Epithelial cell of esophagus (primary cell): ENCODE measurements at places on chromosomes 7 and 10.

GRCh38 chr7:128891110-128891941, 19.2 kb downstream of the KCP start:
- DNase-seq, result peak; percentile 47

DNA sequence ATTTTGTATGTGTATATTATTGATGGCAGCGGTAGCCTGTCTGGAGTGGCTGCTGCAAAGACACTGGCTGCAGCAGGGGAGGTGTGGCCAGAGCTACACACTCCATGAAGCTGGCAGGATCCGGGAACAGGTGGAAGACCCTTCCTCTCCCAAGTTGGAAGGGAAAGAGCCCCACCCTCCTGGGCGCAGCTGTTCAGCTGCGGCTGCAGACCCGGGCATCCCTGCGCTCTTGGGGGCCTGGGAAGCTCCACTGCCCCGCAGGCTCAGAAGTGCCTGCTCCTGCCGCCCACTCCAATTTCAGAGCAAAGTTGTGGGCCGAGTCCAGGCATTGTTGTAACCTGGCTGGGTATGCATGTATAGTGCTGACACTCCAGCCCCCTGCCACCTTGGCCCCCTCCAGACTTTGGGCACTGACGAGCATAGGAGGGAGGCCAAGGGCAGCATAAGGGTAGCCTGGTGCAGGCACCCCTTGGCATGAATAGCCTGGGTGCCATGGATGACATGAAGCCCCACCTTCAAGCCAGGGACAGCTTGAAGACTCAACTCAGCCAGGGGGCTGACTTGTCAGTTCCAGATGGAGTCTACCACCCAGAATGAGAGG, 90.7 kb upstream of the TMEM168 start:
- no peak for DNase-seq

GRCh38 chr7:10473569-10473968, 500.1 kb upstream of the PHF14 start:
- DNase-seq, result no peak

DNA sequence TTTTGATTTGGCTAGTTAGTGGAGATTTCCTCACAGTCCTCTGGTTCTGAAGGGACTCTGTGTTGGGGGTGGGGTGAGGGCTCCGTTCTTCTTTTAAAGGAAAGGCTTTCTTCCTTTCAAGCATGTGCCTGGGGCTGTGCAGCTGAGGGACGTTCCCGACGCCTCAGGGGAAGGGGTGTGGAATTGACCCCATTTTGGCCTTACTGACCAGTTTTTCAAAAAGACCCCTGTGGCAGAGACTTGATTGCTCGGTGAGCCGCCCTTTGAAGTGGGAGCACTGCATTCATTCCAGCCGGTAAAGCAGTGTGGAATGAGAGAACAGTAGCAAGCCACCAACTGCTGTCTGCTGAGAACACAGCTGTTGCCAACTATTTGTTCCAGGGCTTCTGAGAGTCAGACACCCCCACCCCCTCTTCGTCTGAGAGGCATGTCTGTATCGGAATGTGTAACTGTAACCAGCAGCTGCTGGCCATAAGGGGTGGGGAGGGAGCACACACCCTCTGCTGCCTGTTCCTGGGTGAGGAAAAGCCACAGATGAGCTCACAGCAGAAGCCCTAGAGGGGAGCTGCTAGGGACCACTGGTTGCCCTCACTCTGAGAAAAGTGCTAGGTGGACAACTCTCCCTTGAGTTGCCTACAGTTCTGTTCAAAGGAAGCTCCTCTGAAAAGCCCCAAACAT, 33.2 kb downstream of the WBP1L start:
- DNase-seq, result peak; percentile 94

GRCh38 chr7:46589286-46589685, 668.2 kb upstream of the IGFBP3 start:
- no peak for DNase-seq

DNA sequence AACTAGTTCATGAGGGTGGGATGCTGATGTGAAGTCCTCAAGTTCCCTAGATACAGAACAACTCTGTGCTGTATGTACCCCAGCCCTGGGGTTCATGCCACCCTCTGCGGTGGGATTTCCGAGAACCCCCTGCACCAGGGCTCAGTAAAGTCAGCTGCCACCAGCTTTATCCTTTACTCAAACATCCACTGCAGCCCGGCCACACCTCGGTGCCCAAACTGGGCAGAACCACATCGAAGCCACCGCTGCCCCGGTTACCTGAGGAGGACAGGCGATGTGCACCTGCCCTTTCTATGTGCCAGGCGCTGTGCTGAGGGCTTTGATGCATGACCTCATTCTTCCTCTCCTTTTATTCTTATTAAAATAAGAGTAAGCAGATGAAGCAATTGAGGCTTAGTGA, 9.9 kb upstream of the CALML5 start:
- peak; percentile 48 for DNase-seq

DNA sequence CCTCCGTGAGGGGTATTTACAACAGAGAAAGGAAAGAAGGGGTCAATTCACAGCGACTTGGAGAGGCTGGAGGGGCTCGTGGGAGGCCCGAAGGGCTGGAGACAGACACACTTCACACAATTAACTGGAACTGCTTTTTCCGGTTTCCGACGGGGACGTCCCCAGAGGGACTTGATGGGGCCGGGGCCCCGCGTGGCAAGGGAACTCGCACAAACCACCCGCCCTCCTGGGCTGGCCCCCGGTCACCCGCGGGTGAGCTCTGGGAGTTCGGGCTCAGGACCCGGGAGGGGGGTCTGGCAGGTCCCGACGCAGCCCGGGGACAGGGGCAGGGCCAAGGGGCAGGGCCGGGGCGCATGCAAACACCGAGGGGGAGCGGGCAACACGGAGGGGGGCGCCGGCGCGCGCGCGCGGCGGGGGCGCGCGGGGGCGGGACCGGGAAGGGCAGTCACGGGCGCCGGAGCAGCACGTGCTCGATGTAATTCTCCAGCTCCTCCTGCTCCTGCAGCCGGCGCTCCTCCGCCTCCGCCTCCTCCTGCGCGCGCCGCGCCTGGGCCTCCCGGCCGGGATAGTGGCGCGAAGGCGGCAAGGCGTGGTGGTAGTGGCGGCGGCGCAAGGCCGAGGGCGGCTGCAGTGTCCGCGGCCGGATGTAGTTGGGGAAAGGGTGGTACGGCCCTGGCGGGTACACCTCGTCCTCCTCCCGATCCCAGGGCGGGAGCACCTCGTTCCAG, 2.7 kb downstream of the VGF start:
- DNase-seq, result peak; percentile 69

DNA sequence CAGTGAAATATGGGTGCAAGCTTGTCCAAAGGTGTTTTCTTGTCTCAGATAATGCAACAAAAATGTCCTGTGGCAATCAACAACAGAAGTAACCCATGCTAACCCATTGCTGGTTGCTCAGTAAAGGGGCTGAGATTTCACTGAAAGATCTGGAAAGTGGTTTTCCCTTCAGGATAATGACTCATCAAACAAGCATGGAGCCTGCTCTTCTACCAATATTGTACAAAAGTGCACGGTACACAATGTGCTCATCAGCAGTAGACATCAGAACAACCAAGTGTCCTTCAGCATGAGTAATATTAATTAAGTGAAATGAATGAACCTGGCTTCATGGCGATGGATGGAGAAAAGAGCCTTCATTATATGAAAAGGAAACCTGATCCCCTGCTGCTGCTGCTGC, 287.1 kb upstream of the NEBL start:
- peak; percentile 69 for DNase-seq

DNA sequence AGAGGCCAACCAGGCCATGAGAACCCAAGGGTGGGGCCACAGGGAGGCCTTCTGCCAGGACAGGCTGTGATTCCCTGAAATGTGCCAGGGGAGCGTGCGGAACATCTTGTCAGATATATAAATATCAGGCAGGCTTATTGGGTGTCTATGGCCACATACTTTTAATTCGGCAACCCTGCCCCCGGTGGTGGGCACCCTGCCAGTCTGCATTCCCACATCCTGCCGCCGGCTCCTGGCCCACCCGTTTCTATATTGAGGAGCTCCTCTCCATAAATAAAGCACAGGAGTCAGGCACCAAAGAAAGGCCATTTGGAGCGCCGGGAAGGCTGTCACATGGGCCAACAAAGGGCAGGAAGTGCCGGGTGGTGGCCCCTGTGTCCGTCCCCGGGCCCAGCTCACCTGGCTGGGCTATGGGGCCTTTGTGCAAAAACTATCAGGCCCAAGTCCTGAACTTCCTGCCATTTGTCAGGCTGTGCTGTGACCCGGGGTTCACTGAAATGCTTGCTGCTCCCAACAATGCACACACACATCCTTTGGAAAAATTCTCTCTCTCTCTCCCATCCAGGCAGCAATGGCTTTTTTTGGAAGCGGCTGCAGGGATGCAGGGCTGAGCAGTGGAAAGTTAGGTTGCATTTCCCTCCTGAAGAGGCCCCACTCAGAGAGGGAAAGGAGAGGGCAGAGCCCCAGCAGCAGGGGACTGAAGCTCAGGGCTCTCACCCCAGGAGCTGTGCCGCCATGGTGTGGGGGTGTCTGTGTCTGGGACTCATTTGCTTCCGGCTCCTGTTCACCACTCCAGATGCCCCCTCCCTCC, 25.0 kb upstream of the PODXL start:
- DNase-seq, result no peak

- DNase-seq, result no peak
These were observed 102.2 kb downstream of the GRM8 start for GRCh38 chr7:127150543-127150942.

- peak; percentile 89 for DNase-seq
These were observed 155.3 kb upstream of the AKR1E2 start for GRCh38 chr10:4670737-4671136.

- DNase-seq, result no peak
These were observed 35.8 kb downstream of the OTUD1 start for GRCh38 chr10:23474626-23475025.

GRCh38 chr10:120221873-120222485, 235.0 kb upstream of the PLPP4 start:
- peak; percentile 69 for DNase-seq

DNA sequence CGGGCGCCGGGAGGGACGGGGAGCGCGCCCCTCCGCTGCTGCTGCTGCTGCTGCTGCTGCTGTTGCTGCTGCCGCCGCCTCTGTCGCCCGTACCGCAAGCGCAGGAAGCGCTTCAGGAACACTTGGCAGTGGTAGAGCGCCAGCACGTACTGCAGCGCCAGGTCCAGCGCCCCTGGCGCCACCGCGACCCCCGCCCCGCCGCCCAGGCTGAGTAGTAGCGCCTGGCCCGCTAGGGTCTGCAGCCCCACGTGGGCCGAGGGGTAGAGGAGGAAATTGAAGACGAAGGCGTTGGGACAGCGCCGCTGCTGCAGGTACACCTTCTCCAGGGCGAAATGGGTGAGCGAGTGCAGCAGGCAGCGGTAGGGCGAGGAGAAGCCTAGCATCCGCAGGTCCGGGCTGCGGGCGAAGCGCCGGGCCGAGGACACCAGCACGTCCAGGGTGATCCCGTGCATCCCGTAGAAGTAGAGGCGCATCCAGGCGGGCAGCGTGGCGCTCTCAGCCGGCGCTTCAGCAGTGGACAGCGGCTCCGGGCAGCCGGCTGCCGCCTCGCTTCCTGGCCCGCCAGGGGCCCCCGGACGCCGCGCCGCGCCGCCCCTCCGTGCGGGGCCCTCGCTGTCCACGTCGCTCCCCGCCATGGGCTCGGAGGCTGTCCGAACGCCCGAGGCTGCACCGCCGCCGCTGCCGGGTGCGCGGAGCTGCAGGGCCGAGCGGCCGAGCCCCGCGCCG, at the start of gene TMEM229A:
TMEM229A (minus strand) TSS at position 699 of the 726 bp plus-strand sequence; CDS start at position 635, 64 bp downstream.
- peak; percentile 55 for DNase-seq

- DNase-seq, result no peak
These were observed 37.2 kb downstream of the NKX6-2 start for GRCh38 chr10:132748545-132749370.

DNA sequence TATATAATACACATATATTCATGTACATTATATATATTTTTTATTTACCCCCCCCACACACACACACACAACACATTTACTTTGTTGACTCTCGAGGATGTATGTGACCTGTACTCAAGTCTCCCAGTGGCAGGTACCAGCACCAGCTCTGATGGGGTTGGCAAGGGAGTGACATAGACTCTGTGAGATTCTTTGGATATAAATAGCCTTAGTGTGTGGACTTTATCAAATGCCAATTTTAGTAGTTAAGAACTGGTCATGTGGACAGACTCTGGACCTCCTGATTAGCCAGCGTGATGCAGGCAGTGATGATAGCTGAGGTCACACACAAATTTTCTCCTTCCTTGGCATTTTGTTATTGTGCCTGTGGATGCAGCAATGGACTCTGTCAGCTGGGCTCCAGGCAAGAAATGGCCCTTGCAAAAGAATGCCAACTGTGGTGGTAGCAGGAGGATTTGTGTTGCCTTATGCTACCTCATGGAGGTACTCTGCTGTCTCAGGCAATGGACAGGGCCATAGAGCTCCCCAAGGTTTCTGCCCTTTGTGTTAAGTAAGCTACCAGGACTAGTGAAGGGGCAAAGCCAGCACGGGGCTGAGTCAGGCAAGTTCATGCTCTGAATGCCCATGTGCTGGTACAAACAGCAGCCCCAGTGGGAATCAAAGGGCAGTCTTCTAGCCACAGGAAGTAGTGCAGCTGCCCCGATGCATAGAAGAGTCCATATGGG, 224.6 kb upstream of the ZWINT start:
- DNase-seq, result no peak

DNA sequence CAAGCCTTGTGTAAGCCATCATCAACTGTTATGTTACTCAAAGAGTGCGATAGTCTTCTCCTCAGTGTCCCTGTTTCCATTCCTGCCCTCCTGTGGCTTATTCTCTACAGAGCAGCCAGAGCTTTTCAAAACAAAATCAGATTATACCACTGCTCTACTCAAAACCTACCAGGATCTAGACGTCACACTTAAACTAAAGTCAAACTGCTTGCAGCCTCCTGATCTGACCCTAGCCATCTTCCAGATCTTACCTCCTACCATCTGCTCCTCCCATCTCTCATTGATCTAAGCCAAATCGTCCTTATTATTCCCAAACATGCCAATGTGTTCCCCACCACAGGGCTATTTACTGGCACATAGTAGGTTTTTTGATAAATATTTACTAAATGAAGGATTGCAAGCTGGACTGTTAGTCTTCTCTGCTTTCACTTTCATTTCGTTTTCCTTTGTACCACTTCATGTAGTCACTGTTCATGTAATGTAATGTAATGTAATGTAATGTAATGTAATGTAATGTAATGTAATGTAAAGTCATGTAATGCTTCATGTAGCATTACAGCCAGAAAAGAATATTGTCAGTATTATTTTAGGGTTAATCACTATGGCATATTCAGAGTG, 116.1 kb downstream of the GPR37 start:
- no peak for DNase-seq

- peak; percentile 4 for DNase-seq
These were observed 364.6 kb upstream of the PODXL start for GRCh38 chr7:131921016-131921415.

GRCh38 chr7:85175217-85175616, 11.6 kb downstream of the SEMA3D start:
- no peak for DNase-seq

- no peak for DNase-seq
These were observed 74.9 kb upstream of the STEAP1B start for GRCh38 chr7:22574754-22575520.

DNA sequence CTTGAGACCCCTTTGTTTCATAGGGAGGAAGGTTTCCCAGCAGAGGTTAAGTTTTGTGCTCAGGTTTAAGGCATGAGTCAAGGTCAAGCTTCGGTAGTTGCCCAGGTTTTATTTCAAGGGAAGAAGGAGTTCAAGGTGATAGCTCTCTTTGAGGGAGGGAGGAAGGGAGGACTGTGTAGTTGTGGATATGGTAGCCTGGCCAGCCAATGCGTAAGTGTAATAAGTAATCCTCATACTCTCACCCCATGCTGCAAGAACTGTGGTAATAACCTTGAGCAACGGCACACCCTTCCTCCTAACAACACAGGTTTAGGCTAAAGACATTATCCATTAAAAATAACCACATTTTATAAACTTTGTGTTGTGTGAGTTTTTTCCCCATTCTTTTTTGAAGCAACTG, 478.9 kb downstream of the KCNMA1 start:
- no peak for DNase-seq
